Stimulated activated CD4-positive, alpha-beta T cell treated with anti-CD3 and anti-CD28 coated beads, Interleukin-12 subunit alpha, Interleukin-12 subunit beta, amount 100 ng/mL, for 4 hours (primary cell): ENCODE measurements at places on chromosomes 13 and 19.

DNA sequence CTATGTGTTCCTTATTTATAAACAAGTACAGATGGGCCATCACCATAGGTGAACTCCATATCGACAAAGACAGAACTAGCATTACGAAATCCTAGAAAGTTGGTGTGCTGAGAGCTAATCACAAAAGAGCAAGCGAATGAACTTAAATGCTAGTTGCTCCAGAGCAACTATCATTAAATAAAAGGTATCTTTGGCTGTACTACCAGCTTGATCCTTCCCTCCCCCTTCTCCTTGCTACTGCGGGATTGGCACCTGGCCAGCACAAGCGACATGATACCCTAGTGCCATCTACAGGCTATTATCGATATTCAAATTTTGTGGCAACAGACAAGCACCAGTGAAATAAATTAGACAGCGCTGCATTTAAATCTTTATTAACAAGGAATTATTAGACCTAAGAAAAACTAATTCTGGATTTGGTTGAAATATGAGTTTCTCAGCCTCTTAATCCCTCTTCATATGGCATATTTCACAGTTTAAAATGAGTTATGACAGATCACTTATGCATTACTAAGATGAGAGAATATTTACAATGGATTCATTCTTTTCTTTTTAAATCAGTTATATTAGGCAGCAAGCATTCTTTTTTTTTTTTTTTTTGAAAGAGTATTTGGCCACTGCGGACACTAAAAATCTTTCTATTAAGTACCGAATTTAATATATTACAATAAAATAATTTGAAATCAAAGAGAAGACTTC, 5.8 kb downstream of the PCDH9 start:
- peak; percentile 45 for DNase-seq

GRCh38 chr13:113935001-113935844, 38.7 kb downstream of the C13orf46 start:
- no peak for DNase-seq

DNA sequence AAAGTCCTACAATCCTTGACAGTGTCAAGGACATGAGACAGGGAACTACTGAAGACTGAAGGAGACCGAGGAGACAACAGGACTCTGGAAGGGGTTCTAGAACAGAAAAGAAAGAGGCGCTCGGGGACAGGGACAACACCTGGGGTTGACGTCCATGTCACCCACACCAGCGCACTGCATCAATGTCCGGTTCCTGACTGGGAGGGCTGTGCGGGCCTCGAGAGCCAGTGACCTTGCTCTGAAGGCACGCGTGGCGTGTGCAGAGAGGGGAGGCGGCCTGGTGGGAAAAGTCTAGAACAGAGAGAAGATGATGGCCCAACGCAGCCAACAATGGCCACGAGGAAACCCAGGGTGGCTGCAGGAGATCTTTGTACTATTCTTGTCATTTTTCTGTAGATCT, 5.7 kb downstream of the CARS2 start:
- DNase-seq = no peak

DNA sequence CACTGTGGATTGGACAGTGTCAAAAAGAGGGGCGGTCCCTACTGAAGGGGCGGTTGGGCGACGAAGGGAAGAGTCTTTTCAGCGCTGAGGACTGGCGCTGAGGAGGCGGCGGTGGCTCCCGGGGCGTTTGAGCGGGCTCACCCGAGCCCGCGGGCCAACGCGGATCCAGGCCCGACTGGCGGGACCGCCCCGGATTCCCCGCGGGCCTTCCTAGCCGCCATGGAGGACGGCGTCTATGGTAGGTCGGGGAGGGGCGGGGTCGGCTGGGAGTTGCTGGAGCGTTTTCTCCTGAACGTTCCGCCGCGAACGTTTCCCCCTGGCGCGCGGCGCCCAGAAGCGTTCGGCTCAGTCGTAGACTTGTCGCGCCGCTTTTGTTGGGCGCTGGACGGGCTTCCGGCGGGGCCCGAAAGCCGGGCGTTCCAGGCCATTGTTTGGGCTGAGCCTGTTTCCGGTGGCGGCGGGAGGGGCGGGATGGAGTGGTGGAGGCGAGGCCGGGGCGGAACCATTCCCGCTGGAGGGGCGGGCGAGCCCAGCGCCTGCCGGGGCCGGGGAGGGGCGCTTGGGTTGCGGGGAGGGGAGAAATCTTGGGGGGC, at the start of gene CYTH2:
Gene CYTH2 (plus strand): TSS at position 81 of the 593 bp plus-strand sequence. CDS start 139 bp downstream, at position 220.
- DNase-seq = peak; percentile 63

GRCh38 chr19:41698746-41699230, 9.6 kb upstream of the CEACAM5 start:
- no peak for DNase-seq

DNA sequence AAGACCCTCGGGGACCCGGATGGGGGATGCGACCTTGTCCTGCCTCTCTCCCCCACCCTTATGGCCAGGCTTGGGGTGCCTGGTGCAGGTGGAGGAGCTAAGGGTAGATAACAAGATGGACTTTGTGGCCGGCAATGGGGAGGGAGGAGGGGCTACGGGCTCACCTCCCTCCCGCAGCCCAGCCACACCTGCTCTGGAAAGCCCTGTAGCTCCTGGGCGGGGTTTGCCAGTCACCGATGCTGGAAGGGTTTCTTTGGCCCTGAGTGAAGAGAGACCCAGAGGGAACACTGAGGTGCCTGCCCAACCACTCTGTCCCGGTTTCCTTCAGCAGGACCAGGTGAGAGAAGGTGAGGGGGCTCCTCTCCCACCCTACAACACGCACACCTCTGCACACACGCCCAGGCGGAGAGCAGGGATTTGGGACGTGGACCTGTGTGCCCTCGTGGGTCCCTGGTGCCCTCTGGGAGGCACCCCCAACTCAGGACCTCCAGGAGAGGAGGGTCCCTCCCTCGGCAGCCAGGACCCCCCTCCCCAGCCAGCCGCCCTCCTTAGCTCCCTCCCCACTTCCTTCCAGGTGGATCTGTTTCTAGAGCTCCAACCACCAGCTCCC, at the start of gene FUT2:
Gene FUT2 (plus strand): TSS at position 229 of the 610 bp plus-strand sequence. CDS start 6,986 bp downstream, outside the sequence.
- no peak for DNase-seq

- DNase-seq = no peak
Measured at GRCh38 chr19:14148751-14149410, 12.5 kb upstream of the ASF1B start.

- DNase-seq = no peak
Measured at GRCh38 chr13:42656161-42656560, 82.2 kb downstream of the TNFSF11 start.

GRCh38 chr13:29607465-29607864, 12.0 kb upstream of the SLC7A1 start:
- DNase-seq = no peak

- no peak for DNase-seq
Measured at GRCh38 chr19:42113641-42114348, 18.5 kb downstream of the POU2F2 start.

- no peak for DNase-seq
Measured at GRCh38 chr13:33087091-33087490, 70.9 kb downstream of the KL start.

- peak; percentile 54 for DNase-seq
Measured at GRCh38 chr19:47713046-47714021, at the start of gene EHD2. Gene EHD2 (plus strand): TSS chr19:47713422. CDS start chr19:47716613, 3,191 bp downstream.

DNA sequence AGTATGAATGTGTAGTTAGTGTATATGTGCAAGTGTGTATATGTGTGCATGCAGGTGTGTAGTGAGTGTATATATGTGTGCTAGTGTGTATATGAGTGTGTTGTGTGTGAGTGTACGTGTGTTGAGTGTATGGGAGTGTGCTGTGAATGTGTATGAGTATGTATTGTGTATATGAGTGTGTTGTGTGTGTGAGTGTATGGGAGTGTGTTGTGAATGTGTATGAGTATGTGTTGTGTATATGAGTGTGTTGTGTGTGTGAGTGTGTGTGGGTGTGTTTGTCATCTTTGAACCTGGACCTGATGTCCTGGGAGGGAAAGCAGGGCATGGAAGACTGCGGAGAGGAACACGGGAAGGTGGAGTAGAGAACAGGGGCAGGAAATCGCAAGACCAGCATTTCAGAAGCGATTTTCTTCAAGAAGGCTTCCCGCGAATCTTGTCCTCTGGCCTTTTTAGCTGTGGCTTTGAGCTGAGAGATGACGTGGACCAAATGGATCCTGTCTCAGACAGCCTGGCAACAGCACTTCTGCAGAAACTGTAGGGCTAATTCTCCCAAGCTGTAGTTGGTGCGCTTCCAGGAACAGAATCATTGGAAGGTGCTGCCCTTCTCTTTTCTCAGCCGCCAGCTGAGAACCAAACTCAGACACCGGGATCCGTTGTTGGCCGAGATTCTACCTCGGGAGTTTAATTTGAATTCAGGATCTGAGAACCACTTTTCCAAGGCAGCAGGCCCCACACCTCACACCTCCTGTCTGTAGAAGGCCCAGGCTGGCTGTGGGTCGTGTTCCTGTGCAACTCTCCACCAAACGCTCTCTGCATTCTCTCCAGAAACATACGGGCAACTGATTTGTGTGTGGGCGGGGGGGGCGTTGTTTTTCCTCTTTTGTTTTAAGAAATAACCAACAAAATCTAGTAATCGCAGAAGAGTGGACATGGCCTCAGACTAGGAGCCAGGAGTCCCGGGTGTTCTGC, 94.7 kb upstream of the RAP2A start:
- no peak for DNase-seq

- no peak for DNase-seq
Measured at GRCh38 chr13:89695343-89696257, 1651.9 kb upstream of the MIR17HG start.

DNA sequence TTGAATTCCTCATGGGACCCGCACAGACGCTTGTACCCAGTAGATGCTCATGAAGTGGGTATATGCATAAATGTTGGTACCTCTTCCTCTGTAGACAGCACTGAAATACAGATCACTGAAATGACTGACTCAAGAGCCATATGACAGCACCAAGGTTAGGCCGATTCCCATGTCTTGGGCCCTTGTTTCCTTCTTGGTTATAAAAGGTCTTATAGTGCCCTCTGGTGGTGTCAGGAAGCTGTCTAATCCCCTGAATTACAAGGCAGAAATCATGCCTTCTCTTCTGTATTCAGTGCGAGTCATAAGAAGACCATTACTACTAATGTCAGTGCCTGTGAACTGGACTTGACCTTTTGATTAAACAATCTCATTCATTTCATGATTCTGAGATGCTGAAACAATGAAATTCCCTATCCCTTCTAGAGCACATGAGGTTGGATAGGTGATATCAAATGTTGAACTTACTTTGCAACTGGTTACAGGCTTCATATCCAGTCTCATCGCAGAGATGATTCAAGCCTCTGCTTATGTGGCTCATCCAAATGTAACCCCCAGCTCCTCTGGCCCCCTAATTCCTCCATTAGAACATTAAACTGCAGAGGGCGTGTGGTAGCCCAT, 59.7 kb downstream of the SPATA13 start:
- DNase-seq = no peak

GRCh38 chr13:93296584-93296983, 70.0 kb downstream of the GPC6 start:
- DNase-seq = no peak
